T1000 (cell line): ENCODE measurements at places on chromosomes 12 and 14.

DNA sequence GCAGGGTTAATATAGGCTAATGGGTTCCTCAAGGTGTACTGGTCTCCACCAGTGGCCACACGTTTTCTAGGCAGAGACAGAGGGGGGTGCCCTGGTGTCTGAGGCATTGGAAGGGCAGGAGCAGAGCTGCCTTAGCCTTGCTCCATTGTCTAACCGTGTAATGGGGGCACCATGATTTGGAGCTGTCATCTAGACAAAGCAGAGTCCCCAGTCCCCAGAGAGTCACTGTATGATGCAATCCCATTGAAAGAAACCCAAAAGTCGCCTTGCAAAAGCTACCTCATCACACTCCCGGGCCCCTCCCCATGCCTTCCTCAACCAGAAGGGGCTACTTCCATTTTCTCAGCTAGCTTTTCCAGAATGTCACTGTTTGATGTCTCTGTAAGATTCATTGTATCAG, 487.1 kb downstream of the AACS start:
- DNase-seq = no peak

- DNase-seq = no peak
Measured at GRCh38 chr14:104108570-104109541, 23.4 kb downstream of the ASPG start.

DNA sequence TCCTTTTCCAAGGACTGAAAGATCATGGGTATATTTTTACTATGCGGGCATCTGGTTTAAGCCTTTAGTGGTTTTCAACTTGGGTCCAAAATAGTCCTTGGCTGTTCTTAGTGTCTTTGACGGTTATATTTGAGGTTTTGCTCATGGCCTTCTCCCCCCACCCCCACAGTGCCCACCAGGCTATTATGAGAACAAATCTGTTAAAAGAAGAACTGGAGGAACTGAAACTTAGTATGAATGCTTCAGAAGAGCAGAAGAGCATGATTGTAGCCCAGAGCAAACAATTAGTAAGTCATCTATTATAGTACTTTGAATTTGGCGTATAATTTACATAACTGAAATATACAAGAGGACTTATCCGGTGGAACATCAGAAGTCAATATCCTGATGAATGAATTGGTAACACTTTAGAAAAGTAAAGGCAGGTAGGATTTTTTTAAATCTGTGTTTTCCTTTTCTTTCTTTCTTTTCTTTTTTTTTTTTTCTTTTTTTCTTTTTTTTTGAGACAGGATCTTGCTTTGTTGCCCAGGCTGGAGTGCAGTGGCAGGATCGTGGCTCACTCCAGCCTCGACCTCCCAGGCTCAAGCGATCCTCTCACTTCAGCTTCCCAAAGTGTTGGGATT, 71.8 kb upstream of the BCAT1 start:
- no peak for DNase-seq

DNA sequence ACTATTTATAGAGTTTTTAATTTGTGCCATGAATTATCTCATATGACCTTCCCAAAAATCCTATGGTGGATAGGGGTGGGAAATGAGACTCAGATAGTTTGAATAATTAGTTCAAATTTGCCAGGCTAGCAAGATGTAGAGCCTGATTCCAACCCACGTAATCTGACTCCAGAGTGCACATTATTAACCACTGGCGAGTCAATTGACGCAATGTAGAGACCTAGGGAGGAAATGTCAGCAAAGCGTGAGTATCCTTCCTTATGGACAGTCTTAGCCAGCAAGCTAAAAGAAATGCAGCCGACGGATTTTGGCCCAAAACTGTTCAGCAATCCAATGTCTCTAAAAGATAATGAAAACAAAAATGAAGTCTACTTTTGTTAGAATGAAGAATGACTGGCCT, 193.3 kb upstream of the KRR1 start:
- DNase-seq = no peak

DNA sequence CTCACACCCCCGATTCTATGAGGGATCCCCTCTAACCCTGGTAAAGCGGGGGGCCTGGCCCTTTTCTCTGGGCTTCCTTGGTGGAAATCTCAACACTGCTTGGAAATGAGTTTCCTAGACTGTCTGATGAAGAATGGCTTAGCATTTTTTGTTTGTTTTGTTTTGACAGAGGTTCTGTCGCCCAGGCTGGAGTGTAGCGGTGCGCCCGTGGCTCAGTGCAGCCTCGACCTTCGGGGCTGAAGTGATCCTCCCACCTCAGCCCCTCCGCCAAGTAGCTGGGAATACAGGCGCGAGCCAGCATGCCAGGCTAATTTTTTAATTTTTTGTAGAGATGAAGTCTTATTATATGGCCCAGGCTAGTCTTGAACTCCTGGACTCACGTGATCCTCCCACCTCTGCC, 30.3 kb downstream of the TC2N start:
- no peak for DNase-seq

- no peak for DNase-seq
Measured at GRCh38 chr14:37202265-37202664, 4.5 kb downstream of the MIPOL1 start.

DNA sequence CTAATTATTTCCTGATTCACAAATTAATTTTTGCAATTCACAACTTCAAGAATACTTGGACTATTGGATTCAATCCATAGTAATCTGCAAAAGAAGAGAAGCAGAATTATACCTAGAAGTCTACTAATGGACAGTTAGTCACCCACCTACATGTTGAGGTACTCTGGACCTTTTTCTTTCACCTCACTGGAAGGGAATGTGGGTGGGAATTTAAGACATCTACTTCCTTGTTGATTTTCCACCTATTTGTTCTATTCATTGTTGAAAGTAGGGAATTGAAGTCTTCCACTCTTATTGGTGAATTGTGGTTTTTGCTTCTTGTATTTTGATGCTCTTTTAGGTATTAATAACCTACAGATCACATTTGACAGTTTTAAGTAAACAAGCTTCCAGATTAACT, 11.0 kb downstream of the RESF1 start:
- DNase-seq = no peak

- DNase-seq = no peak
Measured at GRCh38 chr14:68479247-68479646, 313.6 kb downstream of the ZFP36L1 start.

- DNase-seq = no peak
Measured at GRCh38 chr12:65259501-65259900, 19.0 kb upstream of the MSRB3 start.

DNA sequence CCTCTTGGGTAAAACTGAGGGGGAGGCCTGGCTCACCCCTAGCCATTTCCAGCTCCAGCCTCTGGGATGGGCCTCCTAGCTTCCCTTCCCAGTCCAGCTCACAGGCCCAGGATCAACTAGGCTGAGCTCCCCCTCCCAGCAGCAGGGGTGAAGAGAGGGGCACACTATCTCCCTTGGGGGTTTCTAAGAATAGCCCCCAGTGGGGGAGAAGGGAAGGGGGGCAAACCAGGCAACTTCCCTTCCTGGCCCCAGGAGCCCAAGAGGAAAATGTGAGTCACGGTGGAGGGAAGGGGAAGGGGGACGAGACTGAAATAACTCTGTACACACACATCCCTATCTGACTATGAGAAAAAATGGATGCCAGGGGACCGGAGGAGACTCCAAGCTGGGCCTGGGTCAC, 9.0 kb downstream of the ADCY6 start:
- DNase-seq = no peak

GRCh38 chr12:26340649-26341048, 145.3 kb downstream of the SSPN start:
- no peak for DNase-seq

GRCh38 chr14:80324649-80325048, 113.3 kb upstream of the DIO2 start:
- DNase-seq = no peak

DNA sequence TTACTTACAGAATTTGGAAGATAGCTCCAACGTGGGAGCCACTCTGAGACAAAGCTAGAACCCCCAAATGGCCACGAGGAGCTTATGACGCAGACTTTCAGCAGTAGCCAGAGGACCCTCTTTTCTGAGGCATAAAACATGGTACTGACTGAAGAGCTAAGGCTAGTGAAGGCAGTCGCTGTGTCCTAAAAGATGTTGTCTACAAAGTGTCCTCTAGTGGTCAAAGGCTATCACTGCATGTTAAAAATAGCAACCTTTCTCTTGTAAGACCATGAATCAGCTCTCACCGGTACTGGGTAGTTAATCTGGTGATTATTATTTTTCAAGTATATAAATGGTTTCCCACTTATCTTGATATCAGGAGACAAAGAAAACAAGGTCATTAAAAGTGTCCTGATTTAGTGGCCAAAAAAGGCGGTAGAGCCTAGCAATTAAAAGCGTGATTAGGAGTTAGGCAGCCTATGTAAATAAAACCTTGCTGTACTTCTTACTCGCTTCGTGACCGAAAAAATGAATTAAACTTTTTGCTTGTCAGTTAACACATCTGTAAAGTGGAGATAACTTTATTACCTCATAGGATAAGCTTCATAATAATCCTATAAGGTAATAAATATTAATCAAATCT, 47.0 kb upstream of the LGR5 start:
- no peak for DNase-seq
